ENCODE measurements at places on chromosomes 7 and 10.
A peak's percentile ranks its signal among the peaks of the same experiment; 100 is the strongest.

DNA sequence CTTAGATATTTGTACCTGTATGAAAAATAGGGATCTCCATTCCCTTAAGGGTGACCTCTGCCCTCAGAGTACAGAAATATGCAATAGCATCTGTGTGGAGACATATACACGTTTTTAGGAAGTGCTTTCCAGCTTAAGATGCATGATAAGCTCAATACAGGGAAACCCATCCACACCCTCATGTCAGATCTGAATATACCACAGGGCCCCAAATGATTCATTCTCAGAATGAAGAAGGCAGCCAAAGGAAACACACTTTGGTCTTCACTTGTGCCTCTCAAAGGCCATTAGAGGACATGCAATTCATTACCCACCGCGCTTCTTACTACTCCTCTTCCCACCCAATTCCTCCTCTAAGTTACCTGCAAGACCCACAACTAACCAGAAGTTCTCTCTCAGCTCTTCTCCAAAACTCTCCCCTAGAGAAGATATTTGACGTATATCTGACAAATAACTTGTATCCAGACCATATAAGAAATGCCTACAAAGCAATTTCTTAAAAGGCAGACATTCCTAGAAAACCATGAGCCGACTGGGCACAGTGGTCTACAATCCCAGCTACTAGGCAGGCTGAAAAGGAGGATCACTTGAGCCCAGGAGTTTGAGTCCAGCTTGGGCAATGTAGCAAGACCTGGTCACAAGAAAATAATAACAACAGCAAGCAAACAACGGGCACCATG lies 103.0 kb downstream of the OAT start:
- no peaks in the 10 kb centered on the region for H3K36me3 ChIP-seq
- no peak overlapping the region for H3K27ac ChIP-seq
- no peaks in the 10 kb centered on the region for H3K27me3 ChIP-seq
- H3K4me1 ChIP-seq = no peaks in the 10 kb centered on the region
- no peak for DNase-seq

DNA sequence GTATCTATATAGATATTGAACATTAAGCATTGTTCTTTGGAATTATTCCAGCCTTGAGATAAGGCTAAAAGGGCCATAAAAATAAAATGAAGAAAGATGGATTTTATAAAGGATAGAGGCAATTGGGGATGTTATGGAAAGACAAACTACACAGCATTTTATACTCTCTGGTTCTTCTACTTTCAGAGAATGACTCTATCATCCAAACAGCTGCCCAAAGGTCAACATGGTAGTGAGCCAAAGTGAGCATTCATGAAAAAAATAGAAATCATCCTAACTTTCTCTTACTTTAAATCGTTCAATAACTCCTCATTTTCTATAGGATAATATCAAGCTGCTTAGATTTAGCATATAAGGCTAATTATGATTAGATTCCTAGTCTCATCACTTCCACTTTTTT lies 25.2 kb downstream of the IMMP2L start:
- H3K27me3 ChIP-seq = no peaks in the 10 kb centered on the region
- H3K27ac ChIP-seq = no peak overlapping the region
- peaks cover 6% of the 10 kb centered on the region for H3K4me1 ChIP-seq
- peaks cover 22% of the 10 kb centered on the region for H3K36me3 ChIP-seq
- DNase-seq = no peak
- no peak overlapping the region for H3K4me3 ChIP-seq

DNA sequence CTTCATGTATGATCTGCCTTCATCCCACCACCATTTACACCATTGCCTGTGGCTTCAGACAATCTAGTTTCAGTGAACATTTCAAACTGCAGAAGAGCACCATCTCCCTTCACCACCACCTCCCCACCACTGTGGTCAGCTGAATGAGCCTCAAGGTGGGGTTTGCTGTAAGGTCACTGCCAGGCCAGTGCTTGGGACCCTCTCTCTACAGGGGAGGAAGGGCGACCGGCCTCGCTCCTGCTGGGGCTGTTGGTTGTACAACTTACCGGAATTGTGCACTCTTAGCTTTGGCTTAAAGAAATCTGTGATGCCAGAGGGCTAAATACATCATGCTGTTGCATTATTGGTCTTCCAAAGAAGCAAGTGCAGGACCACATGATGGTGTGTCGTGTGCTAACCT lies 26.6 kb downstream of the PFKP start:
- DNase-seq = no peak
- peak overlapping the region; percentile 95 for H3K27ac ChIP-seq
- H3K4me3 ChIP-seq = peak overlapping the region; percentile 32
- peaks cover 76% of the 10 kb centered on the region for H3K4me1 ChIP-seq

GRCh38 chr10:95279042-95279820 lies 11.6 kb downstream of the PDLIM1 start:
- H3K4me1 ChIP-seq = peaks cover 1% of the 10 kb centered on the region
- DNase-seq = no peak
- no peaks in the 10 kb centered on the region for H3K27me3 ChIP-seq
- no peak overlapping the region for H3K4me3 ChIP-seq
- no peaks in the 10 kb centered on the region for H3K36me3 ChIP-seq

- H3K27ac ChIP-seq = no peak overlapping the region
- no peaks in the 10 kb centered on the region for H3K36me3 ChIP-seq
- no peak overlapping the region for H3K4me3 ChIP-seq
- no peaks in the 10 kb centered on the region for H3K4me1 ChIP-seq
- peaks cover 23% of the 10 kb centered on the region for H3K27me3 ChIP-seq
Measured at GRCh38 chr10:89795840-89796239, 94.5 kb downstream of the KIF20B start.

DNA sequence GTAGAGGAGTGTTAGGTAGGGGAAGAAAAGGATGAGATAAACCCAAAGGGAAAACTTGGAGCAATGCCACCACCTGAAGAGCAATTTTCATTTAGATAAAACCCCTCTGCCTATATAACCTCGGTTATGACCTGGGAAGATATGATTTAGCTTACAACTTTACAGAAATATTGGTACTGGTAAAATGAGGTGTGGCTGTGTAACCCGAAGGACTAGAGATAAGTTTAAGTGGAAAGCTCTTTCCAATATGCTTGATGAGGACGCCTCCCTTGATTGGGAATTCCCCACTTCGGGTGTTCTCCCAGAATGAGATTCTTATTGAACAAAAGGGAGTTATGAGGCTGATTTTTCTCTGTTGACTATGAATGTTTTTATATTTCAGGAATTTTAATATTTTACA lies 109.5 kb upstream of the CDK6 start:
- no peak overlapping the region for H3K4me3 ChIP-seq
- H3K27ac ChIP-seq = no peak overlapping the region

DNA sequence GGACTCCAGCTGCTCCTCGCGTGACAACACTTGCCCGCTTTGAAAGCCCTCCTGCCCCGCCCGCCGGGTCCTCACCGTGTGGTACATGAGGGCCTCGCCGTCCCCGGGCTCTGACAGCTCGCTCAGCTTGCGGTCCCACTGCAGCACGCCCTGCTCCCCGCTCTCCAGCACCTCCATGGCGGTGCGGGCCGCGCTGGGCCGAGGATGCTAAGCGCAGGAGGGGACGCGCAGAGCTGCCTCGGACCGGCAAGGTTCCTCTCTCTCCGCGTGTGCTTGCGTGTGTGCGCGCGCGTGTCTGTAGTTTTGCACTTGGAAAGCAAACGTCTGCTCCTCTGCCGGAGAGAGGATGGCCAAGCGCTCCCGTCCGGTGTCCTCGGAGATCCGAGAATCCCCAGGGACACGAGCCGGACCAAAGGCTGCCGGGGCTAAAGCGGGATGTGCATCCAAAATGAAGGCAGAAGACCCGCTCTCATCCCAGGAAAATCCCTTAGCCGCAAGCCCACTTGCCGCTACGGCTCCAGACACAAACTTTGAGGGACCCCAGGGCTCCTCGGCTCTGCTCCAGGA lies at the start of gene CREB3L2:
TSS of gene CREB3L2 (minus strand) at position 558 of the 567 bp plus-strand sequence. CDS start at position 177, 381 bp downstream.
- peak within 1 kb of the TSS; percentile 98 for H3K4me3 ChIP-seq
- H3K27ac ChIP-seq = peak within 1 kb of the TSS; percentile 93
- peaks cover 48% of the 10 kb centered on the region for H3K4me1 ChIP-seq
- H3K36me3 ChIP-seq = peaks cover 11% of the 10 kb centered on the region
- peak; percentile 70 for DNase-seq

DNA sequence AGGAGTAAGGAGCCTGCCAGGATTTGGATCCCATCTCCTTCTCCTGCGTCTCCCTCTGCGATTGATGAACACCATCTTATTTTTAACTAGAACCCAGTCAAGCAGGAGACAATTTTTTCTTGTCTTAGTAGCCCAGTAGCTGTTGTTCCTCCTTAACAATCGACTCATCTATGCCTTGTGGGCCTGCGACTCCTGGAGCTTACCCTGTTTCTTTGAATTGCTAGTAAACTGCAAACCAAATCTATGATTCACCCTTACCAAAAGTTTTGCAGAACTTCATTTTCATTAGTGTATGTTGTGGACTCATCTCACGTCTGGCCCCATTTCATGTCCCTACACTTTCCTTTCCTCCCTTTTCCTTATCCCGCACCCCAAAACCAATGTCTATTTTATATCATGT lies 37.7 kb downstream of the TRIL start:
- H3K4me1 ChIP-seq = peaks cover 6% of the 10 kb centered on the region
- H3K27me3 ChIP-seq = no peaks in the 10 kb centered on the region
- H3K36me3 ChIP-seq = no peaks in the 10 kb centered on the region
- no peak overlapping the region for H3K4me3 ChIP-seq
- no peak overlapping the region for H3K27ac ChIP-seq
- no peak for DNase-seq

GRCh38 chr10:71487726-71488125 lies 91.0 kb downstream of the CDH23 start:
- H3K27me3 ChIP-seq = no peaks in the 10 kb centered on the region
- no peak overlapping the region for H3K27ac ChIP-seq
- H3K4me3 ChIP-seq = no peak overlapping the region
- H3K4me1 ChIP-seq = peaks cover 3% of the 10 kb centered on the region
- no peak for DNase-seq

GRCh38 chr7:113804475-113805095 lies 114.2 kb downstream of the PPP1R3A start:
- H3K4me3 ChIP-seq = no peak overlapping the region
- no peaks in the 10 kb centered on the region for H3K36me3 ChIP-seq

GRCh38 chr10:49220031-49220430 lies 31.8 kb upstream of the TMEM273 start:
- H3K4me3 ChIP-seq = no peak overlapping the region
- no peaks in the 10 kb centered on the region for H3K36me3 ChIP-seq
- H3K4me1 ChIP-seq = peaks cover 2% of the 10 kb centered on the region
- no peak overlapping the region for H3K27ac ChIP-seq

GRCh38 chr10:1278306-1278705 lies 222.1 kb downstream of the WDR37 start:
- no peak for DNase-seq
- H3K4me3 ChIP-seq = no peak overlapping the region
- no peaks in the 10 kb centered on the region for H3K36me3 ChIP-seq
- H3K4me1 ChIP-seq = no peaks in the 10 kb centered on the region
- H3K27me3 ChIP-seq = peaks cover 2% of the 10 kb centered on the region
- no peak overlapping the region for H3K27ac ChIP-seq

DNA sequence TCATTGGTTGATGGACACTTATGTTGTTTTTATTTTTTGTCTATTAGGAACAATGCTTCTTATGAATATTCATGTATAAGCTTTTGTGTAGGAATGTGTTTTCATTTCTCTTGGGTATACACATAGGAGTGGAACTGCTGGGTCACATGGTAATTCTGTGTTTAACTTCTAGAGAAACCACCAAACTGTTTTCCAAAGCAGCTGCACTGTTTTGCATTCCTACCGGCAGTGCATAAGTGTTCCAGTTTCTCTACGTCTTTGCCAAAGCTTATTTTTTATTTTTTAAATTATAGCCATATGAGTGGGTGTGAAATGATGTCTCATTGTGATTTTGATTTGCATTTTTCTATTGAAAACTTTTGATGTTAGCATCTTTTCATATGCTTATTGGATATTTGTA lies 51.3 kb downstream of the ADK start:
- peaks cover 6% of the 10 kb centered on the region for H3K4me1 ChIP-seq
- H3K27ac ChIP-seq = no peak overlapping the region
- H3K4me3 ChIP-seq = no peak overlapping the region
- DNase-seq = no peak
- H3K27me3 ChIP-seq = no peaks in the 10 kb centered on the region

- no peaks in the 10 kb centered on the region for H3K4me1 ChIP-seq
- H3K27me3 ChIP-seq = peaks cover 1% of the 10 kb centered on the region
- H3K4me3 ChIP-seq = no peak overlapping the region
Measured at GRCh38 chr10:49150426-49150825, 16.6 kb upstream of the FAM170B start.

DNA sequence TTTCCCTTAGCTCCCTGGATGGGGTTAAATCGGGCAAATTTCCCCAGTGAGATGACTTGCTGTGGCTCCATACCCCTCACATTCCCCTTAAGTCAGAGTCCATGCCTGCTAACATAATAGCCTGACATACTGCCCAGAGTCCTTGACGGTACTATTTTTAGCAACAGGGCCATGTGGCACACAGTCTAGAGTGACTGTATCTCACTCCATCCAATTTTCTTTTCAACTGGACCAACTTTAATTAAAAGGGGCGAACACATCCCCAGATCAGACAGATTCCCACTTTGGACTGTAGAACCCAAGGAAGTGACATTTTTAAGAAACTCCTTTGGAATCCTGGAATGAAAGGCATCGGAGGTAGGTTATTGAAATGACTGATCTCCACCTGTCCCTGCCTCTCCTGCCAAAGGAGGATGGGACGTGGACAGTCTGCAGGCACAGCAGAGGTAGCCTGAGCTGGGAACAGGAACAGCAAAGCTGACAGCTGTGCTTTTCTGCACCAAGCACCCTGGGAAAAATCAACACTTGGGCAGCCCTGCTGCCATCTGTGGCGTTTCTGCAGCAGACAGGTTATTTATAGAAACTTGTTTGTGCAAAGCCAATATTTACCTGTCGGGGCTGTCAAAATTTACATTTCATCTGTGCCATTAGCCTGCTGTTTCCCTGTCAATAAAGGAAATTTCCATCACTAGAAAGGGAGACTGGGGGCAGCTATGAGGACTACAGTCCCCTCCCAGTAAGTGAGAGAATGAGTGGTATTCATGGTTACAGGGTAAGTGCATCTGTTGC lies 221.5 kb upstream of the AOAH start:
- H3K27ac ChIP-seq = no peak overlapping the region
- no peaks in the 10 kb centered on the region for H3K27me3 ChIP-seq
- H3K36me3 ChIP-seq = peaks cover 93% of the 10 kb centered on the region
- H3K4me3 ChIP-seq = no peak overlapping the region
- peaks cover 19% of the 10 kb centered on the region for H3K4me1 ChIP-seq

- no peak overlapping the region for H3K4me3 ChIP-seq
- no peaks in the 10 kb centered on the region for H3K36me3 ChIP-seq
- DNase-seq = no peak
- H3K27me3 ChIP-seq = peaks cover 3% of the 10 kb centered on the region
- no peaks in the 10 kb centered on the region for H3K4me1 ChIP-seq
Measured at GRCh38 chr7:42345478-42346299, 108.7 kb upstream of the GLI3 start.

GRCh38 chr7:44460325-44460724 lies 30.1 kb downstream of the NUDCD3 start:
- peaks cover 77% of the 10 kb centered on the region for H3K4me1 ChIP-seq
- DNase-seq = peak; percentile 51
- H3K36me3 ChIP-seq = peaks cover 39% of the 10 kb centered on the region
- H3K27me3 ChIP-seq = no peaks in the 10 kb centered on the region
